Inflammatory macrophage (primary cell): ENCODE measurements at places on chromosomes 4 and X.

DNA sequence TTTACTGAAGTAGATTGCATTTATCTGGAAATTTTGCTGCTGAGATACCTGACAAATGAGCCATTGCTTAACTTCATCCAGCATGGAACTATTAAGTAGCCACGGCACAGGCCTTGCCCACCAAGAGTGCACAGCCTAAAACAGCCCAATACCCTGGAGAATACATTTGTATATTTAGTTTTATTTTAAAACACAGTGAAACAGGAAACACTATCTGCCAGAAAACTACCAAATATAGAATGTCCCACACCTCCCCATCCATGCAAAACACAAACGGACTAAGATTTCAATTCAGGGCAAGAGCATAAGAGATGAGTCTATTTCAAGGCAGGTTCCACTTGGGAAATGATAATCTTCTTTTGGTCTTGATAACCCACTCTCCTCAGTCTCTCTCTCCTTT is 57.1 kb downstream of the MAML3 start:
- no peak for DNase-seq

DNA sequence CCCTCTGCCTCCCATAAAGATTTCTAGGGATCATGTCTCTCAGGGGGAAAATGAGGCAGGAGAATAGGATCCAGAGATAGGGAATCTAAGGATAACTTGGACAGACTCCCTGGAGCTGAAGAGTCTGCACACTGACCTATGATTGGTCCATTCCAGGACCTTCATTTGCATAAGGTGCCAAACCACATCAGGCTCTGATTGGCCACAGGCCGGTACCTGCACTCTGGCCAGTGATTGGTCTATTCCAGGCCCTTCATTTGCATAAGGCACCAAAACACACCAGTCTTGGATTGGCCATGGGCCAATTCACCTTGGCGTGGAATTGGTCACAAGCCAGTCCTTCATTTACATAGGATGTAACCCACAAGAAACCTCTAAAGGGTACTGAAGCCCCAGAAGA is 4.0 kb upstream of the HERC5 start:
- no peak for DNase-seq

DNA sequence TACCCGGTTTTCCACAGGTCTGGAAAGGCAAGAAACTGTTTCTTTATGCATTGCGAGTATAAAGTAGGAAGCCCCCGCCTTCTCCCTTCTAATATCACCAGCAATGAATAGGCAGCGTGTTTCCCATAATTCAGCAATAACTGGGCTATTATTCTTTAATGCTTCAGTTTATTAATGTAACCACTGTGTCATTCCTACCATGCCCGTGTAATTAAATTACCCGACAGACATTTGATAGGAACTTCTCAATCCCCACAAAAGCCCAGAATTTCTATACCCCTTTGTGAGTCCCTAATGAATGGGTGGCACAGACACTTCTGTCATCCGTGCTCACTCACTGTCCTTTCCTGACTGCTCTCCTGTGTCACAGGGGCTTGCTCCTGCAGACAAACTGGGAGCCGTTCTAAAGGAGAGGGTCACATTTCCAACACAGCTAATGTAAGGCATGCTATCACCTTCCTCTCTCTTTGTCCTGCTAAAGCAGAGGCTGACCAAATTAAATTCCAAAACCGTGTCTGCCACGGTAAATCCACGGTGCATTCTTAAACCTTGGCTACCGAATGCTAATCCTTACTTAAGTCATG is 108.5 kb upstream of the MID1 start:
- no peak for DNase-seq

- no peak for DNase-seq
Observed at GRCh38 chr4:138911909-138912703, 103.5 kb upstream of the NOCT start.

DNA sequence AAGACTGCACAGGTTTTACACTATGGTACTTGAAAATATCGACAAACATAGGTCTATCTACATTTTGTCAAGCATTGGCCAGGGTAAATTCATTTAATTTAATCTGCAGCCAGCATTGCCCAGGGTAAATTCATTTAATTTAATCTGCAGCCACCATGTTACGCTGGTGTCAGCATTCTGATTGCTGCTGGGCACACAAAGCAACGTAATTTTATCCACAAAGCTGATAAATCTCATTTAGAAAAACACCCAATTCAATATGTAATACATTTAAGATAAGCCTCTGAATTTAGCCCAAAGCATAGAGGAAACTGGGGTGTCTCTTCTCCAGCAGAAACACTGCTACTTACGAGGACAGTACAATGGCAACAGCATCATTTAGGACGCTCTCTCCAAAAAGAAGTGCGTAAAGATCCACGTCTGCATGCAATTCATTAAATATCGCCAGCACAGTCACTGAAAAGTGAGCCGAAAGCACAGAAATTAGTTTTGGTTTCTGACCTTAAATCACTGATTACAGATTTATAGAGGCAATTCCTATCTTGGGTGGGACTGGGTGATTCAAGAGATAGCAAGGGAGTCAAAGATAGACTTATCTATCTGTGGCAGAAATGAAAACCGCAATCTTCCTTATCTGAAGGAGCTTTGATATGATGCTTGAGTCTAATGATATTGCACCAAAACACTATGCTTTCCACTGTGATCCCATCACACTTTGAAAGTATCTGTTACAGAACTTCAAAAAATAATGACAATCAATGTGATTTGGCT is 88.8 kb downstream of the CHST7 start:
- DNase-seq = no peak

DNA sequence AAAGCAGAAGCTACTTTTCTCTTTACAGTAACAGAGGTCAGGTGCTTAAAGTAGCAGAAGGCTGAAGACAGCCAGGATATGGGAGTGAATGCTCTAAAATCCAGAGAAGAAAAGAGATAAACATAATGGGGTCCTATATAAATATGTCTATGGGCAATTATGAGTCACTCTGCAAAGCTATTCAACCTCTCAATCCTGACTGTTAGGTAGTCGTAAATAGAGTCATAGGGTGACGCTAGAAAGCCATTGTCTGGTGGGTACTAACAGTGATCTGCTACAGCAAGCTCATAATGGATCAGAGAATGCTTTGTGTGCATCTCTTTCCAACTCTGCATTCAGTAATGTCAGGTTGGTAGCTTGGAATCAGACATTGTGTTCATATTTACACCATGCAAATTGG is 53.5 kb upstream of the PDE5A start:
- DNase-seq = no peak
